ENCODE measurements at places on chromosomes 16 and 17. TPM values are rescaled to one million over a fixed set of nuclear protein-coding genes. Genes with fewer than 3 reads are reported as not detected.

The KRT17 gene
- polyA plus RNA-seq: 8,666 TPM

The RASD1 gene
- polyA plus RNA-seq: 1.1 TPM

The MEIOB gene
- polyA plus RNA-seq: not detected

DNA sequence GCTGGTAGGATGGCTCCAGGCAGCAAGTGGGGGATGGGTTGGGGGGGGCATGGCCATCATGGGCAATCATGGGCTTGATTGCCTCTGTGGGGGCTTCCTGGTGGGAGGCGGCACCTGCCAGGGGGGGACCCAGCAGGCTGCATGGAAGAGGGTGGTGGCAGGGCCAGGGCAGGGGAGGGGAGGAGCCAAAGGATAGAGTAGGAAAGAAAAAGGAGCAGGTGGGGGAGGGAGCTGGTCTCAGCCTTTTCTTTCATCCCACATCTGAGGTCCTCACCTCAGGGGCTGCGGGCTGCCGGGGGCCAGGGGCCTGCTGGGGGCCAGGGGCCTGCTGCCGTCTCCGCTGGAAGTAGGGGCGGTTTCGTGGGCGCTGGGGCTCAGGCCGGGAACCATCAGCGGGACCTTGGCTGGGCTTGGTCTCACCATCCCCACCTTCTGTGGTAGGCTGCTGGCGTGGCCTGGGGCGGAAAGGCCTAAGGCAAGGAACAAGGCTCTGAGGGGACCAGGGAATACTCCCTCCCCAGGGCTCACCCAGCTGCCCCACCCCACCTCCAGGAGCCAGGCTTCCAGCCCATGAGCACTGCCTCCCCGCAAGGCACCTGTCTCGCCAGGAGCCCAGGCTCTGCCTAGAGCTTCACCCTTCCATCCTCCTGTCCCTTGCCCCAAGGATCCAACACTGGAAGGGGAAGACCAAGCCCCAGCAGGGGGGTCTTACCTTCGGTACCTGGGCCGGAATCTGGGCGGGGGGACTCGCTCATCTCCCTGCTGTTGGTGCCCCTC, 5.0 kb downstream of the YBX2 start:
- no peak overlapping the region for H3K27ac ChIP-seq
- no peak for DNase-seq
- peaks cover 51% of the 10 kb centered on the region for H3K27me3 ChIP-seq
- no peak overlapping the region for H3K4me3 ChIP-seq
- H3K36me3 ChIP-seq: no peaks in the 10 kb centered on the region
- H3K4me1 ChIP-seq: peaks cover 14% of the 10 kb centered on the region

DNA sequence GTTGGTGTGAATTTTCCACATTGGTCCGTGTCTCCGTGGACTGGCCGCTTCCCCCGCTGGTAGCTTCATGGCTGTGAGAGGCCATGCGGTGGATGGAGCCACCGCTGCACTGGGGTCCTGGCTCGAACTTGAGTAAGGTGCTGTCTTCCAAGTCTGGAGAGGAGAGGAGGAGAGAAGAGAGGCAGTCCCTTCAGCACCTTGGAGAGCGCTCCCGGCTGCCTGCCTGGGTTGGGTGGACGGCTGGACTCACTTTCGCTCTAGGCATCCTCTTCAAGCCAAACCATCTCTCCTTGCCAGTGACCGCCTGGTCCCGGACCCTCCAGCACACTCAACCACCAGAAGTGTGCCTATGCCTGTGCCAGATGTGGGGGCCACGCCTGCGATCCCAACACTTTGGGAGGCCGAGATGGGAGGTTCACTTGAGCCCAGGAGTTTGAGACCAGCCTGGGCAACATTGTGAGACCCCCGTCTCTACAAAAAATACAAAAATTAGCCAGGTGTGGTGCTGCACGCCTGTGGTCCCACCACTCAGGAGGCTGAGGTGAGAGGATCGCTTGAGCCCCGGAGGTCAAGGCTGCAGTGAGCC, 6.2 kb downstream of the JPH3 start:
- peaks cover 41% of the 10 kb centered on the region for H3K27me3 ChIP-seq
- no peak overlapping the region for H3K4me3 ChIP-seq
- H3K27ac ChIP-seq: no peak overlapping the region
- no peaks in the 10 kb centered on the region for H3K36me3 ChIP-seq
- DNase-seq: peak; percentile 15
- H3K4me1 ChIP-seq: no peaks in the 10 kb centered on the region

GRCh38 chr16:13013043-13013442, 111.6 kb downstream of the SHISA9 start:
- H3K4me1 ChIP-seq: no peaks in the 10 kb centered on the region
- no peaks in the 10 kb centered on the region for H3K36me3 ChIP-seq
- H3K4me3 ChIP-seq: no peak overlapping the region

Data from keratinocyte (primary cell).